ENCODE measurements at places on chromosomes 11 and 22. TPM values are rescaled to one million over a fixed set of nuclear protein-coding genes. Genes with fewer than 3 reads are reported as not detected.

Gene SPDYC
- not detected for total RNA-seq

Gene EIF4G2
- 1,193 TPM for total RNA-seq

Gene SLC5A1
- not detected for total RNA-seq

Gene CHCHD10
- 10.9 TPM for total RNA-seq

Gene RRAS2
- total RNA-seq: 87.6 TPM

Gene ACTN3
- total RNA-seq: not detected

Gene YPEL1
- 4.0 TPM for total RNA-seq

Gene CCDC15
- 11.5 TPM for total RNA-seq

Gene GNG3
- total RNA-seq: not detected

Gene FAM180B
- total RNA-seq: 0.16 TPM

Gene CARS1
- total RNA-seq: 25.0 TPM

Gene QSER1
- total RNA-seq: 51.9 TPM

Gene C11orf42
- not detected for total RNA-seq

Gene MMP12
- total RNA-seq: not detected

DNA sequence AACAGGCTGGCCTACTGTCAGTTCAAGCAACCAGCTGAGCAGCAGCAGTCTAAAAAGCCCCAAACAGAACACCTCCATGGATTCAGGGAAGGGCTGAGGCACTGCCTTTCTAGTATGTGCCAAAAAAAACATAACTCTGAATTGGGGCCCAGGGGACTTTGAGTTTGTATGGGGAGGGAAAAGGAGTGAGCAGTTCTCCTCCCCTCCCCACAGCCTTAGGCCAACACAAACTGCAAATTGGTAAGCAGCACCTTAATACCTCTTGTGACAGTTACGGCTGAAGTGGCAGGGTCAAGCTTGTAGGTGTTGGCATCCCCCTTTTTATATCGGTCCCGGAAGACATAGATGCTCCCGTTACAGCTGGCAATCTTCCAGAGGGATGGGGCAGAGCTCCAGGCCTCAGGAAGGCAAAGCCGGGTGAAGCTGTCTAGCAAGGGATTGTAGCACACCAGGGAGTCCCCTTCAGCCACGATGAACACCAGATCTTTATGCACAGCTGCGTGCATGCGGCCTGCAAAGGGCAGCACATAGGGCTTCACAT is 6.0 kb downstream of the KBTBD4 start:
- peak; percentile 80 for DNase-seq

DNA sequence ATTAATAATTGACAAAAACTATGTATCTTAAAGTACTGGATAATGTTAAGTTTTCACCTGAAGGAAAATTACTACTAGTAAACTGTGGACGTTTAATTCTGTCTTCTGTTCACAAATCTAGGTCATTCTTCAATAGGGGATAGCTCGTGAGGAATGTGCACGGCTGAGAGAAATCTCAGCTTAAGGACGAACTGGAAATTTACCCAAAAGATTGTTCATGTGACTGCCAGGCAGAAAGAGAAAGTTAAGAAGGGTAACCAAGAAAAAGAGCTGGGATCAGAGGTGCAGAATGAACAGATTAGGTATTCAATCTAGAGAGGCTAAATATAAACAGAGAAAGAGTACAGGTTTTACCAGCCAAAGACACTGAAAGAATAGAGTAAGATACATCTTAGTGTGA is 245.3 kb downstream of the CASP12 start:
- DNase-seq: no peak

- peak; percentile 35 for DNase-seq
Measured at GRCh38 chr11:75293903-75294302, 53.3 kb downstream of the TPBGL start.

GRCh38 chr11:83367745-83368144 is 81.6 kb upstream of the CCDC90B start:
- DNase-seq: no peak

DNA sequence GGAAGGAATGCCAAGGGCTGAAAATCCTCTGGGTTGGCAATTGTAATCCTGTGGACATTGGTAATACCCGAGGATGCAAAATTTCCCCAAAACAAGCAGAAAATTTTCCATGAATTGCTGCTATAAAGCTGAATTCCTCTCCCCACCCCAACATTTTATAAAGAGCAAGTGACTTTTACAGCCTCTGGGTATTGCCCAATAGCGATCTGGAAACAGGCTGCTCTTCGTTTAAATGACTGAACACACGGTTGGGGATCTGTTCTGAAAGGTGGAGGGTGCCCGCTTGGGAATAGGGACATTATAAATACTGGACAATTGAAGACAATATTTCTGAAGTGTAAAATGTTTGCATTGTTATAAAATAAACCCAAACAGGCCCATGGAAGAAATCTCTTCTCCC is 20.6 kb downstream of the EHF start:
- no peak for DNase-seq

DNA sequence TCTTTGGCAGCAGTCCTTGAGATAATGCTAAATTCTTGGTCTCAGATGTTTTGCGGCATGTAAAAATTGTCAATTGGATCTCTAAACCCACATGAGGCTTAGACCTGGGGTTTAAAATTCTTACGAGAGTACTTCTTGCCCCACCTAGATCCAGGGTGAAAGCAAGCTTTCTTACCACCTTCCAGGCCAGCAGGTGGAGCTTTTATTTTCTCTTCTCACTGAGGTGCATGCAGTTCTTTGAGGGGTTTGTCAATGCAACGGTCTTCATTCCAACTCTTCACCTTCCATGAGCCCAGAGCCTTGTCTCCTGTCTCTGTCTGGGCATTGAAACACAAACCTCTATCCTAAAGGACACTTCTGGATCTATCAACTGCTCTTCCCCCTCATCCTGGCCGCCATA is 154.1 kb downstream of the MYO18B start:
- no peak for DNase-seq

DNA sequence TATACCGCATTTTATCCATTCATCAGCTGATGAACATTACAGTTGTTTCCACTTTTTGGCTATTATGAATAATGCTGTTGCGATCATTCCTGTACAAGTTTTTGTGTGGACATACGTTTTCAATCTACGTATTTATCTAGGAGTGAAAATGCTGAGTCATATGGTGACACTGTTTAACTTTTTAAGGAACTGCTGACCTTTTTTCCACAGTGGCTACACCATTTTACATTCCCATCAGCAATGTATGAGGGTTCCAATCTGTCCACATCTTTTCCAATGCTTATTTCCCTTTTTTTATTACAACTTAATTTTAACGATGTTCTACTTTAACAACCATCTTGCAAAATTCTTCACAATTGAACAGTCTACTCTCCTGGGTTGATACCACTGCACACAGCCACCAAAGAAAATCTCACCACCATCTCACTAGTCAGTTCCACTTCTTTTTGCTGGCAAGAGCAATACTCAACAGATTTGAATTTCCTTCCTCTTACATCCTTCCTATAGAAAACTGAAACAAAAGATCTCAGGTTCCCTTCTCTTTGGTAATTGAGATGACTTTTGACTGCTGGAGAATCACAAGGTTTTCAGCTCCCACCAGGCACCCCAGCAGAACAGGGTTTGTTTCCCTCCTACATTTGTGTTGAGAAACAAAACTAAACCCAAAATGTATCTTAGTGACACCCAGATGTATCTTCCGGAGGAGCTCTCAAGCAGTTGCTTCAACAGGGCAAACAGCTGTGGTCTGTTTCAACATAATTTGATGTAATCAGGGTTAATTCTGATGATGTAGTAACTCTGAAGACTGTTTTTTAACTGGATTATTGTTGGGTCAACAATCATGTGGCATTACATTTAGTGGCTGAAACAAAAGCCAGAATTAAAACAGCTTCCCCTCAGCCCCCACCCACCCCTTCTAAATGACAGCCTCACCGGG is 7.0 kb upstream of the GAB2 start:
- no peak for DNase-seq

DNA sequence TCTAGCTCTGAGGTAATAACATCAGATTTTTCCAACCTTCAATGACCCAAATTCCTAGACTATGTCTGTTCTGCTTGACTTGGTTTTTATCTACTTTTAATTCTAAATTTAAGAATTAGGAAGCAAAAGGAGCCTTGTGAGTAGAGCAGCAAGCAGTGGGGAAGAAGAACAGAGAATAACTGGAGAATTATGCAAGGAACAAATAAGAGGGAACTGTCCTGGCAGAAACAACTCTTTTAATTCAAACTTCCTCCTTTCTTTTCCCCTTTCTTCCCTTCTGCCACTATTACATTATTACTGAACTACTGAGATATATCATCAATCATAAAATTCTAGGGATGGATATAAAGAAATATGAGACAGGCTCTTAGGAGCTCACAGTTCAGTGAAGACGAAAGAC is 276.1 kb downstream of the SBF2 start:
- no peak for DNase-seq

DNA sequence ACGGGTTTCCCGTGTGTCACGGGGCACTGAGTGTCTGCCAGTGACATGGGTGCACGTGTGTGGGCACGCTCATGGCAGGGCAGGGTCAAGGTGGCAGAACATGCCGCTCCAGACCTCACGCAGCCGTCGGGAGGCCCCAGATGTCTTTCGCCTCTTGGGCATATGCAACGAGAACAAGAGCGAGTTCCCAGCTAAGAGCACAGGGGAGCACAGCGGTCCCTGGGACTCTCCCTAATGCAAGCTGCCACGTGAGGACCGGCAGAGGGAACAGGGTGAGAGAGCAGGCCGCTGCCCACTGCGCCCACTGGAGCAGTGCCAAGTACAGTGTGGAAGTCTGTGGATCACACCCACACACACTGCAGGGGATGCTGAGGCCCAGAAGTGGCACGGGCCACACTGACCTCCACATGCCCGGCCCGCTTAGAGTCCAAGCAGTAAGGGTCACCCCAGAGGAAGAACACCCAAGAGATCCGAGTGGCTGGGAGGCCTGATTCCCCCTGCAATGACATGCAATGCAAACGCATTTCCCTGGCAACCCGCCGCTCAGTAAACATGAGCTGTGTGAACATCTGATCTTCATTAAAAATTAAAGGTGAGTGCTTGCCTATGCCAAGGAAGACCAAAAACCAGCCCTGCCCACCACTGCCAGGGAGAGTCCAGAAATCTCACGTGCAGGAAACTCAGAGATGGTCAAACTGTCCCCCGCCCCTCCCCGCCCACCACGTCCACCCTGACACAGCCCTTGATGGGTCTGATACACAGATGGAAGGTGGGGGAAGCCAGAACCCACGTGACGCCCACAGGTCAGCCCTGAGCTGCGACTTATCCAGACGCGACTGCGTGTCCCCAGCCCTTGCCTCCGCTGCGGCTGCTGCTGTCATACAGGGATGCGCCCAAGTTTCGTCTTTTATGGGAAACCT is 11.7 kb downstream of the CERK start:
- no peak for DNase-seq

DNA sequence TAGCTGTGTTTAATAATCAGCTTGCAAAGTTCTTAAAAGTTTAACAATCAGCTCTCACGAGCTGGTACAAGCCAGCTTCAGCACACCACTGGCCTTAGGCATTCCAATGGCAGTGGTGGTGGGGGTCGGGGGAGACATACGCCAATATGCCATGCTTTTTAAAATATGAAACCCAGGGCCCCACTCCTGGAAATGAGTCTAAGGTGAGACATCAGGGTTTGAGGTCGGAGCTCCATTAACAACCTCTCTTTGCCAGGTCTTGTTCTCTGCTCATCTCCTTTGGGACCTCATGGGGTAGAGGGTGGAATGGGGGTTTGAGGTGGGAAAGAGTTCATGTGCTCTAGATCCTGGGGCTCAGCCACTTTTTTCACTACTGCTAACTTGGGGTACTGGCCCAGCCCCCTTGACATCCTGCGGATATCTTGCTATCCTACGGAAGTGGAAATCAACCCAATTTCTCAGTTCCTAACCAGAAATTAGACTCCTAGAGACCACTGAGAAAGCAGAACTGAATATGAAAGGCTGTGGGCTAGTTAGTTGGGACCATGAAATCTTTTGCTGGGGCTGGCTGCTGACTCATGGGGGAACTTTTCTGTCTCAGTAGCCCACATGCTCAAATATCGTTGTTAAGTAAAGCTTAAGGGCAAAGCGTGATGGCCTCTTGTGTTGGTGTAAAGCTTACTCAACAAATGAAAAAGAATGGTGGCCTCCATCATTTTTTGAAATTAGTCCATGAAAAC is 90.1 kb downstream of the PDHX start:
- no peak for DNase-seq

DNA sequence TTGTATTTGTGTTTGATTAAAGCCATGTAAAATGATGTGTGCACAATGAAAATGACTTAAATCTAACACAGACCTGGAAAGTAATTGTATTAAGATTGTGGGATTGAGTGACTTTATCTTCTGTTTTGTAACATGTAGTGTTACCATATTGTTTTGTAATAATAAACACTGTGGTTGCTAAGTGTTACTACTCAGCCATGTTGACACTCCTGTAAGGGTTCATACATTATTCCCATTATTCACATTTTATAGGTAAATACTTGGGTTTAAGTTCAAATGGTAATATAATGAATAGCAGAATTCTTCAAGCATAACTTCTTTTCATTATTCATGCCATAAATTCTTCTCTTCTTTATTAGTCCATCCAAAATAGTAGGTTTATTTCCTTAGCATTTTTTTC is 69.0 kb downstream of the ZC3H12C start:
- no peak for DNase-seq

GRCh38 chr11:11016068-11016467 is 158.2 kb upstream of the ZBED5 start:
- DNase-seq: no peak

DNA sequence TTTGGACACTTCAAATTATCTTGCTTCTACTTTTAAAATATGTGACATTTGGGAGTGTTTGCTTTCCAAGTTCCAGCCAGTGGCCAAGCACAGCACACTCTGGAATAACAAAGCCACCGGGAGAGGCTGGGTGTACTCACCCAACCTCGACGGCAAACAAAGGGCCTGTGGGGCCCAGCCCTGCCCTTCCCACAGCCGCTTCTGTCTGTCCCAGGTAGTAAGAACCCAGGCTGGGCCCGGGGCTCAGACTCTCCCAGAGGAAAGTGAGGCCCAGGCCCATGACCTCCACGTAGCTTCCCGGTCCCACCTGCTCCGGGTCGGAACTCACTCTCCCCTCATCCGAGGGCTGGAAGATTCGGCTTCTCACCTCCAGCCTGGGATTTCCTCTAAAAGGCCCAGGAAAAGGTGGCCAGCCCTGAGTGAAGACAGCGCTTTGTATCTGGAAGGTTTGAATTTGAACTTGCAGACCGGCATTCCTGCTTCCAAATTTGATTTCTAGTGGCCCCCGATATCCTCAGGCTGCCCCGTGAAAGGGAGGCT is 93.5 kb downstream of the CELSR1 start:
- DNase-seq: no peak

- DNase-seq: peak; percentile 44
Measured at GRCh38 chr11:63682066-63683021, 1.0 kb downstream of the RTN3 start.

GRCh38 chr22:29718949-29719898 is 579 bp upstream of the CABP7 start:
- DNase-seq: no peak

- peak; percentile 84 for DNase-seq
Measured at GRCh38 chr11:14304601-14305000, 54.4 kb downstream of the RRAS2 start.

GRCh38 chr11:84714316-84714780 is 912.8 kb downstream of the DLG2 start:
- DNase-seq: peak; percentile 83

GRCh38 chr11:104467404-104467803 is 303.5 kb upstream of the PDGFD start:
- no peak for DNase-seq

Data from SJCRH30 (cell line).